ENCODE measurements at places on chromosomes 5 and 9. TPM values are rescaled to one million over a fixed set of nuclear protein-coding genes. Genes with fewer than 3 reads are reported as not detected.

ZDHHC21 gene
- 10.2 TPM for total RNA-seq

AJM1 gene
- total RNA-seq: 4.2 TPM

DNA sequence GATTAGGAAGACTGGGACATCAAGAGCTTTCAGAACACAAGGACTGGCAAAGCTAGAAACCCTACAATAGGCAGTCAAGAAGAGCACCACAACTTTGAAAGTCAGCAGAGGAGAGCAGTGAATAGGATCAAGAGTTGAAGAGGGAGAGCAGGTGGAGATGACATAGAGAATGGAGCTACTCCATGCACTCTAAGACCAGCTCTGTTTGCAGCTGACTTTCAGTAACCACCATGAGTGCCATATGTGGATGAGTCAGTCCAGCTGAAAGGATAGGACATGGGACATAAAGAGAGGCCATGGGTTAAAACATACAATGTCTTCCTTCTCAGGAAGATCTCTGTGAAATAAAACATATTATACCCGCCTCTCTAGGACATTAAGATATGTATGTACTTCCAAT, 289.1 kb upstream of the KLF4 start:
- no peak for DNase-seq

- peak; percentile 49 for DNase-seq
Observed at GRCh38 chr5:82991678-82992323, 85.4 kb downstream of the TMEM167A start.

GRCh38 chr5:113224605-113225065, 210.2 kb downstream of the TSSK1B start:
- DNase-seq: peak; percentile 81

DNA sequence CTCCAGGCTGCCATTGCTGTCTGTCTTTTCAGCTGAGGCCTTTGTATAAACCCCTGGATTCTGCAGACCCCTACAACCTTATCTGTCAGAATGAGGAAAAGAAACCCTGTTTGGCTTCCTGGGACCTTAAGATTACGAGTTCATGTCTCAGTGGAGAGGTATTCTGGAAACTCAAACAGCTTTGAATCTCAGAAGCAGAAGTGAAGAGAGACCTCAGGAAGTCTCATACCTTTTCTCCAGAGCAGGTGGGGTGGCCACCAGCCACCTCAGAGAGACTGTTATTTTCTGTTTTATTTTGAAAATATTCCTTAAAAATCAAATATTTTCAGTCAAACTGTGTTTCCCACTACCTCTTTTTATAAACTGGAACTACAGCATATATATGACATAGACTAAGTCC, 457.5 kb downstream of the TMEM232 start:
- DNase-seq: no peak

- DNase-seq: peak; percentile 40
Observed at GRCh38 chr5:168282120-168282519, 9.3 kb upstream of the WWC1 start.

GRCh38 chr9:98241357-98242300, 13.8 kb downstream of the TBC1D2 start:
- DNase-seq: no peak

GRCh38 chr5:110909950-110910349, 161.6 kb upstream of the TSLP start:
- peak; percentile 80 for DNase-seq

GRCh38 chr5:68374796-68375518, 159.4 kb downstream of the PIK3R1 start:
- no peak for DNase-seq

- DNase-seq: no peak
Observed at GRCh38 chr5:90549729-90550275, 8.8 kb upstream of the ADGRV1 start.

GRCh38 chr5:128673970-128674369, 135.9 kb upstream of the FBN2 start:
- no peak for DNase-seq

- DNase-seq: no peak
Observed at GRCh38 chr5:991472-992267, 16.9 kb upstream of the NKD2 start.

GRCh38 chr9:127126971-127127370, 4.5 kb upstream of the ANGPTL2 start:
- no peak for DNase-seq

DNA sequence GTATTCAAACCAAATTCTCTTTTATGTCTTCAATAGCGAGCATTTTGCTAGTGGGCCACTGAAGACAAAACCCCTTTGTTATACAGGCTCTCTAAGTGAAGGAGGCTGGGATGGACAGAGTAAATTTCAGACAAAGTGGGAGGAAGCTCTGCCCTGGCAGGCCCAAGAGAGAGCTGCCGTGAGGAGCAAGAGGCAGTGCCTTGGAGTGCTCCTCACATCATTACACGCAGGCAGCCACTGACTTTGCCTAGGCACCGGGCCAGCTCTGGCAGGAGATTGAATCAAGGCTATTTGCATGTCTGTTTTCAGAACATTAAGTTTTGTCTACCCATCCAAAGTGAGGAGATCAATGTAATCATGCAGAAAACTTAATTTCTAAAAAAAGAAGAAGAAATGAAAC, 167.7 kb downstream of the CCDC192 start:
- no peak for DNase-seq

- DNase-seq: no peak
Observed at GRCh38 chr9:1837453-1838084, 177.6 kb upstream of the SMARCA2 start.

GRCh38 chr5:11757661-11758060, 146.6 kb downstream of the CTNND2 start:
- DNase-seq: no peak

DNA sequence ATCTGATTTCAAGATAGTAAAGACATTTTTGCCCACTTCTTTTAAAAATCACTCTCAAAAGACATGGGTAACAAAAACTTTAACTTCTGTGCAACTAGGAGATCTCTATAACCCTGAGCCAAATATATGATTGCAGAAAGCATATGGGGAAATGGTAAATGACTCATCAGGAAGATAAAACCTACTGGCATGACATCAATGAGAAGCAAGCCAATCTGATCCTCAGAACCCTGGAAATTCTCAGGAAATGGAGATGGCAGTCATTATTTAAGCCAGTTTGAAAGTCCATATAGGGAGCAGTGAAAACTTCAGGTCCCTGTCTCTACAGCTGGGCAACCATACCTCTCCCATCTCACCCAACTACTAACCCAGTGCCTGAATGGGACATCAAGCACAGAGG, 249.7 kb upstream of the NREP start:
- DNase-seq: peak; percentile 69

DNA sequence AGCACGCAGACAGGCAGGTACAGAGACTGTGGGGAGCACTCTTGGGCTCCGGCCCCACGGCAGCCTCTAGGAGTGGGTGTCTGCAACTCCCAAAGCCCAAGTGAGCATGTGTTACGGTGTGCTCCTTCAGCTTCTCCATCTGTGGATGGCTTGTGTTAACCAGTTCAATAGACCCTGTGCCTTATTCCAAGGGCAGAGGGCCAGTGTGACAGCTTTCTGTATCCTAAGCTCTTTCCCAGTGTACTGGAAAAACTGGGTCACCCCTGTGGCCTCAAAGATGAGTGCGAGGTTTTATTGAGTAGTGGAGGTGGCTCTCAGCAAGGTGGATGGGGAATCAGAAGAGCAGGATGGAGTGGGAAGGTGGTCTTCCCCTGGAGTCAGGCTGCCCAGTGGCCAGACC, 78.3 kb downstream of the ADAMTS16 start:
- no peak for DNase-seq

DNA sequence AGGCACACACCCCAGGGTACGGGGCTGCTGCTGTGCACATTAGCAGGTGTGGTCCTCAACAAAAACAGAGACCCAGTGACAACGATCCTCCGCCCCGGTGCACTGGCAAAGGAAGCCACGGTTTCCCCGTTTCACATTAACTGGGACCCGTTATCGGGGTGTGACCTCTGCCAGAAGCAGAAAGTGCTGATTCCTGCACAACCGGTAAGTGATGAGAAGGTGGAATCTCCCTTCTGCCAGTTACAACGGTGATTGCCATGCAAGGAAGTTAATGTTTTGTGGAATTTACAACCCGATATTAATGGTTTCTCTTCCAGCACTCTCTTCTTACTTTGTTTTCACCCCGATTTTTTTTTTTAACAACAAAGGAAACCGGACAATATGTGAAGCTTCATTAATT, 294.9 kb upstream of the IRX1 start:
- no peak for DNase-seq
